ENCODE measurements at places on chromosomes 5 and 9.

GRCh38 chr5:146340260-146341081 lies 1.8 kb downstream of the POU4F3 start:
- DNase-seq: no peak

- no peak for DNase-seq
Measured at GRCh38 chr9:130023144-130023787, 19.7 kb downstream of the FNBP1 start.

DNA sequence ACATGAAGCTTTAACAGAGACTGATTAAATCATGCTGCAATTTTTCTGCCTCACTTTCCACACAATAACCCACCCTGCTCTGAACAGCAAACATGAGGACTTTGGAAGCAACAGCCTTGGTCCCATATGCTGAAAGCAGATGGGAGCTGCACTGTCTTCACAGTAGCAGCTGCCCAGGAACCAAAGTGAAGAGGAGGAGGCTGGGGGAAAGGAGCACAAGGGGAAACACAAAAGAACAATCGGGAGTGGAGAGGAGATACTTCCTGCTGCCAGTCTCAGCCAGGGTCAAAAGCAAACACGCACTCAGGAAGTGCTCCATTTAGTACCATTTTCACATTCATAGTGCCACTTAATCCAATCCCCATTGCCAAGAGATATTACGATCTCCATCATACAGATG lies 183.3 kb upstream of the PUM3 start:
- DNase-seq: peak; percentile 72

DNA sequence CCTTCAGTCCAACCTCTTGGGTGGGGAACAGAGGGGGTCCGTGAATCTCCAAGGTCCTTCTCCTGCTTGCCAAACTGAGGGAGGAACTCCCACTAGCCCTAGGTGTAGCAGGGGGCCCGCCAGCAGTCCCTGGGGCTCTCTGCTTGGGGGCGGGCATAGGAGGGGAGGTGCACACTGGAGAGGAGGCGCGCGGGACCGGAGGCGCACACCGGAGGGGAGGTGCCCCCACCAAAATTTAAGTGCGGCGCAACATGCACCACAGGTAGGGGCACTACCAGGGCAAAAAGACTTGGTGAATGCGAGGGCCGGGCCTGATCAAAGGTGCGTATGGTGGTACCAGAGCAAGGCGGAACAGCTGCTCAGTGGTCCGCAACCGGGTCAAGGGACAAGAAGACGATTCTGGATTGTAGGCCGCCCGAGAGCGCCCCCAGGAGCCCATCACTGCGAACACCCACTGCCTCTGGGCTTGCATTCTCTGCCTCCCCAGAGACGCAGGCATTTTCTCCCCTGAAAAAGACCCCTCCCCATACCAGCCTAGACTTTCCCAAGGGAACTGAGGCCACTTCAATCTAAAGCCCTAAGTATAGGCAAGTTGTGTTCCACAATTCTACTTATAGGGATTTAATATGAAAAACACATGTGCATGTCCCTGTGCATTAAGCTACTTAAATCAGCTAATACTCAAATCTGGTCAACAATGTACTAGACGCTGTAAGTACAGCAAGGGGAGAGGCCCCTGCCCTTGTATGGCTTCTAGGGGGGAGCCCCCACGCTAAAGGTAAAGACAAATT lies 50.6 kb downstream of the TGFBI start:
- DNase-seq: no peak

DNA sequence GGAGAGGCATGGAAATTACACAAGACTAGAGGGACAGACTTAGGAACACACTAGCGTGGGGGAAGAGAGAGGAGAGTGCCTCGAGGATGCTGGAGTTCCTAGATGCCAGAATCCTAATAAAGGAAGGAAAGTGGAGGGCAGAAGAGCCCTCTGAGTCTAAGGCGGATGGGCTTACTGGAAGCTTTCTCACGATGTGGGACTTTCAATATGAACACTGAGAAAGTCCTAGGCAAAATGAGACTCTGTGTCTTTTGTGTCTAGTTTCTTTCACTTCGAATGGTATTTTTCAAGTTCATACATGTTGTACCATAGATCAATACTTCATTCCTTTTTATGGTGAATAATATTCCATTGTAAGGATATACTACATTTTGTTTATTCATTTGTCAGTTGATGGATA lies 239.4 kb downstream of the NSG2 start:
- DNase-seq: no peak

GRCh38 chr5:127865273-127865672 lies 162.1 kb downstream of the CCDC192 start:
- no peak for DNase-seq

GRCh38 chr5:111782216-111782615 lies 25.2 kb upstream of the NREP start:
- no peak for DNase-seq

Data from NCI-H748 treated with DMSO at 0.1 percent for 48 hours (cell line).